ENCODE measurements at places on chromosomes 2 and 18.

GRCh38 chr2:195659982-195660890, 3.2 kb downstream of the SLC39A10 start:
- peak; percentile 60 for DNase-seq

DNA sequence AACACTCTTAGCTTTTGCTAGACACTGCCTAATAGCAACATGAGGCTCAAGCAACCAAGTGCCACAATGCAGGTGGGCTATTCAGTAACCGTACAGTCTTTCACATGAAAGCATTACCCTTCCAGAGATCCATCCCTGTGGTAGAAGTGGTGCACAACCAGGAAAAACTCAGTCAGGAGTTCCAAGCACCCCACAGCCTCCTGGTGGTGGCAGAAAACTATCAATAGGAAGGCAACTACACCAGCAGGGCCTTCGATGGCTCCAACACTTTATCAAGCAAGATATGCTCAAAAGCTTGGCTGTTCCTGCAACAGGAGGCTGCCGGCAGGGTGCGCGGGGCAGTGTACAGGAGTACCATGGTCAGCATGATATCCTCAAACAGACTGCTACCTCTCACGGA, 176.1 kb upstream of the DLGAP1 start:
- no peak for DNase-seq

DNA sequence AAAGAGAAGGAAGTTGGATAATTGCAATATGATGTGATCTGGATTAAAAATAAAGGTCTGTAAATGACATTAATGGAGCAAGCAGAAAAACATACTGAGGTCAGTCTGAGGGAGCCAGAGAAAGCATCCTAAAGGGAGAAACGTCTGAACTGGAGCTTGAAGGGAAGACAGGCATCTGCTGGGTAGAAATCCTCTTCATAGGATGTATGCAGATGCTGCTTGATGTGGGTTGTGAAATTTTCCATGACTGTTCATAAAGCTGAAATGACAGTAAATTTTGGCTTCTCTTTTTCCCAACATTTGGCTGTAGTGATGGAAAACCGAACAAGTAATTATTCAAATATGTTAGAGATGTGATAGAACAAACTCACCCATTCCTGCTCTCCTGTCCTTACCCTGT, 287.6 kb downstream of the CAMKMT start:
- no peak for DNase-seq

GRCh38 chr2:118852605-118853128, 5.2 kb upstream of the EN1 start:
- no peak for DNase-seq

DNA sequence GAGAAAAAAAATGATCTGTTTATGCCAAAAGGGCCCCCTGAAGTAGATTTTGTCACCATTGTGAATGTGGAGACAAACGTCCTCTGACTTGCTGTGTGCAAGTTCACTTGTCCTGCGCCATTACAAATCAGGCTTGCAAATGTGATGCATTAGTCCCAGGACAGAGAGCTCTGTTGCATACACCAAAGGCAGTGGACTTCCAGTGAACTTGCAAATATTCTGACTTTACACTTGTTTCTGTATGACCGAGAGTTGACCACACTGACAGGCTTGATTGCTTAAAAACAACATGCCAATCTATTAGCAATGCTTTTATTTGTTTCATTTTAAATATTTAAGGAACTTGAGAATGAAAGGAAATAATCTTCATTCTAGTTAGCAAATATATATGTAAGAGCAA, 293.2 kb downstream of the PLCL1 start:
- no peak for DNase-seq

GRCh38 chr2:71882949-71883472, 264.7 kb downstream of the CYP26B1 start:
- no peak for DNase-seq

DNA sequence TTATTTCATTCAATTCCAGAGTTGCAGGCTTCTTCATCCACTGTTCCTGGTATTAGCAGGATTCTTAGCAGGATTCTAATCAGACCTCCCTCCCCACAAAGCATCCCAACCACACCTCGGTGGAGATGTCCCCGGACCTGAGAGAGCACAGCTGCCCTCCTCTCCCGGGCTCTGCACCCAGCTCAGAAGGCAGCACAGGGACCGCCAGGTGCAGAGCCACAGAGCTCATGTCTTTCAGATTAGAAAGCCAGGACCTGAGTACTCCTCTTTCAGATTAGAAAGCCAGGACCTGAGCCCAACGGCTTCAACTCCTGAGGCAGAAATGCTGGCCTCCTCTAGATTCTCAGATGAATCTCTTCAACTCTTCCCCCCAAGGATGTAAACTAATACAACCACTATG, 152.3 kb downstream of the MYO5B start:
- no peak for DNase-seq

DNA sequence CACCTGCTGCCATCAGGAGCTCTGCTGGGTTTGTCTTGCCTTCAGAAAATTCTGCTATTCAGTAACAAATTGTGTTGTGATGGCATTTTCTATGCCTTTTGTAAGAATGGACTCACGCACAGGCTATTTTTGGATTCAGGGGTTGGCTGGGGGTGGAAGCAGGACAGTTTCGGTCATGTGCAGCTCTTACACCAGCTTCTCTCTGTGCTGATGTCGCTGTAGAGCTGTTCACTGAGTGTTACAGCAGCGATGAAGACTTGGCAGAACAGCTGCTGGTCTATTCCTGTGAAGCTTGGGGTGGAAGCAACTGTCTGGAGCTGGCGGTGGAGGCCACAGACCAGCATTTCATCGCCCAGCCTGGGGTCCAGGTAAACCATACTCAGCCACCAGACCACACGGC, 49.2 kb downstream of the TRPM8 start:
- DNase-seq: no peak

- peak; percentile 2 for DNase-seq
Observed at GRCh38 chr18:34595690-34596089, 114.4 kb upstream of the DTNA start.

DNA sequence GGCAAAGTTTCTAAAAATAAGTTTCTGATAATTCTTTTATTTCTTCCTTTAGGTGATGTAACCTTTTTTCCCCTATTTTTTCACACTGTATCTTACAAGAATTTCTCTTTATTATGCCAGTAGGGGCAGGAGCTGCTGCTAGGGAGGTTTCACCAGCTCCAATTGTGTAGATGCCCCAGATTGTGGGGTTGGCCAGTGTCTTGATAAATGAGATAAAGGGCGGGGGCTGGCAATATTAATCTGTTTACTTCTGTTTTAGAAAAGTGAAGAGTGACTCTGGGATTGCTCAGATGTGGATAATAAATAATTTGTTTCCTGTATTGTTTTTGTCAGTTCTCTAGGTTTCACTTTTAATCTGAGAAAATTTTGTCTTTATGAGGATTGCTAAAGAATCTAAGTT, 190.4 kb downstream of the MC4R start:
- DNase-seq: no peak

DNA sequence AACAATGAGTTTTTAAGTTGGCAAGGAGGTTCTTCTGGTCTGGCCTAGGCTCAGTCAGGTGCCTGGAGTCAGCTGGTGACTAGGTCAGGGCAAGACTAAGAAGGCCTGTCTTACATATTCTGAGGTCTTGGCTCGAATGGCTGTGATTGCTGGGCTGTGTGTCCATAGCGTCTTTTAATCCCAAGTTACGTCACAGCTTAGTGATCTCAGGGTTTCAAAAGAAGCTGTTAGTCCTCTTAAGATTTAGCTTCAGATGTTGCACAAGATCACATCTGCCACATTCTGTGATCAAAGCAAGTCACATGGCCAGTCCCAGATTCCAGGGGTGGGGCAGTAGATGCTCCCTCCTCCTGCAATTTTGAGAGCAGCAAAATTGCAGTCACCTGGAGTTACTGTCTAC, 61.3 kb downstream of the PKP4 start:
- DNase-seq: no peak

DNA sequence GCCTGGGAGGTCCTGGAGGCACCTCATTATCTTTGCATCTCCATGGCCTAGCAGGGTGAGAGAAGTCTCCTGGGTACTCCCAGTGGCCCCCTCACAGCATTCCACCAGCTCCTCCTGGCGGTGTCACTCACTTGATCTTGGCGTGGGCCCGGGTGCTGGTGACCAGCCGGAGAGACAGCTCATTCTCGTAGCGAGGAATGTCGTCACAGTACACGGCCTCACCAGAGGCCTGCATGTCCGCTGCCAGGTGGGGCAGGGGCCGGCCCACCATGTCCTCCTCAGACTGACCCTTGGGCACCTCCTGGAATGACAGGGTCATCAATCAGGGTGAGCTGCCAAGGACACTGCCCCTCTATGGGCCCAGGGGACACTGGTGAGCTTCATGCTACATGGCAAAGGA, 42.4 kb downstream of the XDH start:
- no peak for DNase-seq

- DNase-seq: no peak
Observed at GRCh38 chr2:45312275-45312674, 298.8 kb downstream of the SRBD1 start.

DNA sequence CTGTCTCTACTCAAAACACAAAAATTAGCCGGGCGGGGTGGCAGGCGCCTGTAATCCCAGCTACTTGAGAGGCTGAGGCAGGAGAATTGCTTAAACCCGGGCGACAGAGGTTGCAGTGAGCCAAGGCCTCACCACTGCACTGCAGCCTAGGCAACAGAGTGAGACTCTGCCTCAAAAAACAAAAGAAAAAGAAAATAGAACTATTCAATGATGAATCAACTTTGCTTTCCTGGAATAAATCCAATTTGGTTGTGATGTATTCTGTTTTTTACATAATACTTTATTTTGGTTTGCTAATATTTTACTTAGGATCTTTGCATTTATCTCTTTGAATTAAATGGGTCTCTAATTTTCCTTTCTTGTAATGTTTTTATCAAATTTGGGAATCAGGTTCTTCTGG, 86.3 kb upstream of the MBOAT2 start:
- no peak for DNase-seq

- DNase-seq: no peak
Observed at GRCh38 chr2:189446780-189447179, 5.5 kb downstream of the WDR75 start.

- no peak for DNase-seq
Observed at GRCh38 chr18:293536-293935, 25.7 kb upstream of the THOC1 start.

Measured in NCI-H526 treated with DMSO at 0.1 percent for 48 hours (cell line).